ENCODE measurements at places on chromosomes 2 and 18. TPM values are rescaled to one million over a fixed set of nuclear protein-coding genes. Genes with fewer than 3 reads are reported as not detected.

Gene SLC19A3
- 1.2 TPM for total RNA-seq

Gene UBE2F
- total RNA-seq = 31.8 TPM

Gene MAP3K19
- not detected for total RNA-seq

Gene KCNF1
- 2.0 TPM for total RNA-seq

Gene PSMA8
- not detected for total RNA-seq

Gene CRYGC
- not detected for total RNA-seq

Gene ENOSF1
- total RNA-seq = 16.8 TPM

Gene CYS1
- total RNA-seq = 11.5 TPM

All from muscle of leg (tissue), 16 donors.